ENCODE measurements at places on chromosomes 5 and 9.

DNA sequence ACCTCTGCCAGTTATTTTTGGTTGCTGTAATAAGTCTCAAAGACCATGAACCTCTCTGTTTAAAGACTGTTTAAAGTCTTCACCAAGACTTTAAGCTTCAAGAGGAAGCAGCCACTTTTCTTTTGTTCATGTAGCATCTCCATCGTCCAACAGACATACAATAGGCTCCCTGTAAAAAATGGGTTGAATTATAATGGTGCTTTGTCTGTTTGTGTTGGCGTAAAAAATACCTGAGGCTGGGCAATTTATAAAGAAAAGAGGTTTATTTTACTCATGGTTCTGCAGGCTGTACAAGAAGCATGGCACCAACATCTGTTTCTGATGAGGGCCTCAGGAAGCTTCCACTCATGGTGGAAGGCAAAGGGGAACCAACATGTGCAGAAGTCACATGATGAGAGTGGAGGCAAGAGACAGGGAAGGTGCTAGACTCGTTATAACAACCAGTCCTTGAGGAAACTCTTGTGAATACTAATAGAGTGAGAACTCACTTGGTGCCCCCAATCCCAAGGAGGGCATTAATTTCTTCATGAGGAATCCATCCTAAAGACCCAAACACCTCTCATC, 126.3 kb upstream of the RPS23 start:
- no peak for DNase-seq

GRCh38 chr9:123070198-123070597, 36.7 kb downstream of the GPR21 start:
- DNase-seq: no peak

GRCh38 chr9:7879551-7880245, 80.1 kb upstream of the DMAC1 start:
- no peak for DNase-seq

- DNase-seq: no peak
Observed at GRCh38 chr9:111106202-111106601, 67.9 kb upstream of the LPAR1 start.

GRCh38 chr9:12666813-12667212, 26.4 kb upstream of the TYRP1 start:
- peak; percentile 1 for DNase-seq

DNA sequence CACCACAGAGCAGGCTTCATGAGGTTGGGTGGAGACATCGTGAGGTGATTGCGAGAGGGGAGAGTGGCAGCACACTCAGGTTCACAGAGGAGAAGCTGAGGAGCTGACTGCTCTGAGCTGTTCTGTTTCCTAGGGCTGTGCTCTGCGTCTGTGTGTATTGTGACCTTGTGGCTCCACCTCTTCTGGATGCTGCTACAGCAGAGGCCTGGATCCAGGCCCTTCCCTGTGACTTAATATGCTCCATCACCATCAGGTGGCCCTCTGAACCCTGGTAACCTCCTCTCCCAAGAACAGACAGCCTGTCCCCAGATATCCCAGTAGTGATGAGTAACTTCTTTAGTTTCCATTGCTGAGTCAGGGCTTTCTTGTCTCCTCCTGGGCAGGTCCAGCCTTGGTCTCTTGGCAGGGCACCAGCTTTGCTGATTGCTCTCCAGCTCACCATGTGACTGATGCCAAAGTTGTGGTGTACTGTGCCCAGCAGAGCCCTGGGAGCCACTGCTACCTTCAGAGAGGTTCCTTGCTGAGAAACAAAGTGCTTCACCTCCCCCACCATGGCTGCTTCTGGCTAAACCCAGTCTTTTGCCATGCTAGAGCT, 212.8 kb upstream of the CHD1 start:
- no peak for DNase-seq

GRCh38 chr9:98989036-98990000, 45.6 kb downstream of the COL15A1 start:
- DNase-seq: no peak

GRCh38 chr9:89542401-89543021, 44.6 kb upstream of the SEMA4D start:
- DNase-seq: no peak

- DNase-seq: peak; percentile 61
Observed at GRCh38 chr5:157328277-157328912, 62.5 kb downstream of the CYFIP2 start.

GRCh38 chr9:124843456-124844034, 9.7 kb upstream of the WDR38 start:
- no peak for DNase-seq

GRCh38 chr5:34898258-34898895, 16.9 kb downstream of the RAD1 start:
- peak; percentile 67 for DNase-seq

DNA sequence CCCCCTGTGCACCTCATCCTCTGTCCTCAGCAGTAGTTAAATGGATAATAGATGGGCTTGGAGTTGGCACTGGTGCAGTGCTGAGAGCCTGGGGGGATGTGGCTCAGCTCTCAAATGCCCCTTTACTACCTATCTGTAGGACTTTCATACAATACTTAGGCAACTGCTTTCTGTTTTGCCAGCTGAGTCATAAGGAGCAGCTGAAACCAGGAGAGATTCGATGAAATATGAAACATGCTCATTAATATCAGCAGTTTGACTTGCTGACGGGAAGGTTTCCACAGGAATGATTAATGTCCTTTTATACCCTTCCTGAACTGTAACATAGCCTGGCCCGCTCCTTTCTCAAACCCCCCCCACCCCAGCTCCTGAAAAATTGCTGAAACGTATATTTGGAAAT, 142.6 kb downstream of the SAXO1 start:
- no peak for DNase-seq

DNA sequence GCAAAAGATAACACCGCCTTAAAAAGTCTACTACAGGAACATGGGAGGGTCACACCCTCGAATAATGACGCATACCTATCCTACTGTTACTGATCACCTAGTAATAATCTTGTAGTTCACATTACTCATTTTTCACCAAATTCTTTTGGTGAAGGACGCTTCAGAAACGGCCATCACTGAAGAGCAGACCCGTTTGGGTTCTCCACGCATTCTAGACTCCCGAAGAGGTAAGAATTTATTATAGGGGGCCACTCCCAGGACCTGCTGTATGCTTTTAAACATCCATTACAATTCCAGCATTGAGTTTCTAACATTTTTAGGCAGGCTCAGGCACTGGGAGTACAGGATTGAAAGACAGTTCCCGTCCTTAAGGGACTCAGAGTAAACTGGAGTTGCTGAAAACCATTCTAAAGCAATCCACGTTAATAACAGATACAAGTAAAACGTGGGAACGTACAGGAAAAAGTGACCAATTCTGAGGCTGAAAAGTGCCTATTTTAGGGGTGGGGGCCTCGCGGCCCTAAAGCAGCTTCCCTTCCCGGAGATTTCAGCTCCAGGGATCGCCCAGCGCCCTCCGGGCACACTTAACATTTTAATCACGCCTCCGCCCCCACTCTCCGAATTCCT, at the start of gene FER:
Gene FER (plus strand): TSS at position 124 of the 627 bp plus-strand sequence. CDS start 50,286 bp downstream, outside the sequence.
- DNase-seq: no peak

GRCh38 chr5:24621792-24622191, 23.0 kb downstream of the CDH10 start:
- DNase-seq: peak; percentile 23

DNA sequence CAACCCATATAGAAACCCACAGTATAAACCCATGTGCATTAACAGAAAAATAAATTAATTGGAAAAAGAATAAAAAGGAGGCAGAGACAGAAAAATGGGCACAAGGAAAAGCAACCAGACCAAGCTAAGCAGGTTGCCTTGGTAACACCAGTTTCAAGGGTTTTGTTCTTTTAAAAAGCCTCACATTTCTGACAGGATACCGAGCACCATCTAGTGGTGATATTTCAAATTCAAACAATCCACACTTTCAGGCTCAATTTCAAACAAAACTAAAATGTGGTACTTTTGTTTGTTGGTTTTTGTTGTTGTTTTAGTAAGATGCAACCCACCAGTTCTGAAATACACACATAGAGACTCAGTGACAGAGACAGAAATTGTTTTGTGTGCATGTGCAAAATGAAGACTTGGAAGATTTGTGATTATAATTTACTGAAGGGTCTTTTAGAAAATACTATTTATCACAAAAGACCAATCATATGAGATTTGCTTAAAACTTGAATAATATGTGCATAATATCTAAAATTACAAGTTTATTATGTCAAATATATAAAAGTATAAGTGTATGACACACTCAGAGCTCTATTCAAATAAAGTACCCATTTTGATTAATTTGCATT, 318.2 kb downstream of the SLCO4C1 start:
- DNase-seq: peak; percentile 79

DNA sequence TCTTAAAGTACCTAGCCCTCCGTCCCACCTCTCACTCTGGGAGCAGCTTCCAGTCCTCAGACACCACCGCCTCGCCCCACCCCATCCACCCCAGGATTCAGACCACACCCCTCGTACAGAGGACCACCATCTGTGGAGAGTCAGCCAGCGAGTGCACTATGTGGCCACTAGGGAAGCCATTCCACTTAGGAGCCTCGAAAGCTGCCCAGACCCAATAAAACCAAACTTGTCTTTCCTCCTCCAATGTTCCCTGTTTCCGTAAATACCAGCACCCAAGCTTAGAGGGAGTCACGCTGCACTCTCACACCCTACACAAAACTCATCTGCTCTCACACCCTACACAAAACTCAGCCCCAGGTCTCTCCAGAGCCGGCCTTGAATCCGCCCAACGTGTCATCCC, 1.9 kb downstream of the GCNT4 start:
- no peak for DNase-seq

GRCh38 chr9:90772386-90772785, 29.2 kb upstream of the SYK start:
- no peak for DNase-seq

- DNase-seq: no peak
Observed at GRCh38 chr9:30575218-30575617, 1809.2 kb upstream of the ACO1 start.

DNA sequence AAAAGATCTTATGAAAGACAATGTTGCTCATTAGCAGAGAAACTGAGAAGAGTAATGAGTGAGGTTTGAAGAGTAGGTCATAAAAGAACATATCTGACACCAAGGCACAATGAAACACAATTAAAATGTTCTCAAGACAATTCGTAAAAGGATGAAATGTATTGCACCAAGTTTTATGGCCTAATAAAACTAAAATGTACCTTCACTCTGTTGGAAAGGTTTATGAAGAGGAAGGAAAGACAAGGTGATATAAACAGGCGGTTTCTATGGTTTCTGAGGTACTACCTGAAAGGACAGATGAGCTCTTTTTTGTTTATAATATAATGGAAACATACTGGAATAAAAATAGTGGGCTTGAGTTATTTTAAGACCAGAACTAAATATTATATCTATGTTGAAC, 821.3 kb downstream of the TAF11L14 start:
- DNase-seq: no peak

DNA sequence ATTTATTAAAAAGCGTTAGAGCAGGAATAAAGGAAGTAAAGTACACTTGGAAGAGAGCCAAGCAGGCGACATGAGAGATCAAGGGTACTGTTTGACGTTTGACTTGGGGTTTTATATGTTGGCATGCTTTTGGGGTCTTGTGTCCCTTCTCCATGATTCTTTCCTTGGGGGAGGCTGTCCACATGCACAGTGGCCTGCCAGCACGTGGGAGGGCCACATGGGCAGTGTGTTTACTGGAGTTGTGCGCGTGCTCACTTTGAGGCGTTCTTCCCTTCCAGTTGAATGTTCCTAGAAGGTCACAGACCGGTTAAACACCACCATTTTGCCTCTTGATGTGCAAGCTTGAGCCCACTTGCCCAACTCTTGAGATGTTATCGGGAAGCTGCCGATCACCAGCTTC, 49.5 kb upstream of the ICE1 start:
- no peak for DNase-seq
